ENCODE measurements at places on chromosomes 4 and X.

DNA sequence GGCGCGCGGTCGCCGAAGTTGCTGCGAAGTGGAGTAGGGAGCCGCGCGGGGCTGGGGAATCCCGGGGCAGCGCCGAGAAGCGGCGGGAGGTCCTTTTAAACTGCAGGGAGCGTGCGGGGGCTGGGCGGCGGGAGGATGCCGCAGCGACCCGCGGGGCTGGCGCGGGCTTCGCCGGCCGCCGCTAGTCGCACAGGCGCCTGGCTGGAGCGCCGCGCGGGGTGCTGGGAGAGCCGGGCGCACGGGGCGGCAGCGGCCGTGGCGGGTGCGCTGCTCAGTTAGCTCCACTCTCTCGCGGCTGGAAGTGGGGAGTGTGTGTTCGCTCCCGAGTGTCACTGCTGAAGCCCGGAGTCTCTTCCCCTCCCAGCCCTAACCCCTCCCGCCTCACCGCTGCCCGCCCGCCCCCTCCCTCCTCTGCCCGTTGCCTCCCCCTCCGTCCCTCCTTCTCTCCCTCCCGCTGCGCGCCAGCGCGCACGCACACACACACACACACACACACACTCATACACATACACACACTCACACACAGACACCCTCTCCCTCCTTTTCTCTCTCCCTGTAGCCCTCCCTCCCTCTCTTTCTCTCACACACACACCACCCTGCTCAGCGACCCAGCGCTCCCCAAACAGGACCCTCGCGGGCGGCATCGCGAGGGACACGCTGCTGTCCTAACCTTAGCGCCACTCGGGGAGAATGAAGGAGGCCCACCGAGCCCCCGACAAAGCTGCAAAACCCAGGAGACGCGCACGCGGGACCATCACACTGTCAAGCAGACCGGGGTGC lies at the start of gene NDNF:
Gene NDNF (minus strand): TSS at position 312 of the 780 bp plus-strand sequence. CDS start 26,698 bp downstream, outside the sequence.
- DNase-seq, result peak; percentile 22

- DNase-seq, result peak; percentile 11
Measured at GRCh38 chr4:151117371-151117962, 18.0 kb downstream of the RPS3A start.

DNA sequence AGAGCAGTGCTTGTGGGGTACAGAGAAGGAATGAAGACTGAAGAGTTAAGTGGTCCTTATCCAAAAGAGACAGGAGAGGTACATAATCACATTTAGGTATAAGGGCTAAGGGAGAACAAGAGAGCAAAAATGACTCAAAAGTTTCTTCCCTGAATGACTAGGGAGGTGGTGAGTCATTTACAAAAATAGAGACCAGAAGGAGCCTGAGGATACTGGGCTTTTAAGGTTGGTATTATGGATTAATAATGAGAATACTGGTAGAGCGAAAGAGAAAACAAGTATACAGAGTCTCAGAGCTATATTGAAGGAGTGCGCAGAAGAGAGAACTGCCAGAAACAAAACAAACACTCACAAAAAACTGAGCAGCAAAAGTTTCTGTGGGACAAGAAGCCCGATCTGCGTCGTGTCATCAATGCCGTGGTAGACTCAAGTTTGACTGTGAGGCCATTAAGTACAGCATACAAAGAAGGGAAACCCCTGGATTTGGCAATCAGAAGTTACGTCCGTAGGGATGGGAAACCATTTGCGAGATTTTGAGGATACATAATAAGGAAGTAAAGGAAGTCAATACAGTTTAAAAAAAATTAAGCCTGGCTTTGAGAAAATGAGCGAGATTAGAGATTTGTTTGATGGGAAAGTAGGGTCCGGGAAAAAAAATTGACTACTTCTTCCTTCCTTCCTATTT lies 129.1 kb upstream of the STIM2 start:
- no peak for DNase-seq

DNA sequence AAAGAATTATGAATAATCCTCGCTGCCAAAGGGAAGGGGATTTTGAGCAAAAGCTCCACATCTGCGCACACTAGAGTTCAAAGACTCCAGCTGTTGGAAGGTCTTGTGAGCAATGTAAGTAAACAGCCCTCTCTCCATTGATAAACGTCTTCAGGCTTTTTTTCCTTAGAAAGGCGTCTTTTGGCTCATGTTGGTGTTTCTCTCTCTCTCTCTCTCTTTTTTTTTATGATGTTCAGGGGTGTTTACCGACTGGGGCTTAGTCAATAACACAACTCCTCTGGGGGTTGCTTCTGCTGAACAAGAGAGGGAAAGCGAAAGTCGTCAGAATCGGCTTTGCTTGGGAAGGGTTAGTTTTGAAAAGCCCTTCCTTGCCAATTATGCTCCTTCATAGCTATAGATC lies 53.2 kb upstream of the C1QTNF7 start:
- DNase-seq, result no peak

DNA sequence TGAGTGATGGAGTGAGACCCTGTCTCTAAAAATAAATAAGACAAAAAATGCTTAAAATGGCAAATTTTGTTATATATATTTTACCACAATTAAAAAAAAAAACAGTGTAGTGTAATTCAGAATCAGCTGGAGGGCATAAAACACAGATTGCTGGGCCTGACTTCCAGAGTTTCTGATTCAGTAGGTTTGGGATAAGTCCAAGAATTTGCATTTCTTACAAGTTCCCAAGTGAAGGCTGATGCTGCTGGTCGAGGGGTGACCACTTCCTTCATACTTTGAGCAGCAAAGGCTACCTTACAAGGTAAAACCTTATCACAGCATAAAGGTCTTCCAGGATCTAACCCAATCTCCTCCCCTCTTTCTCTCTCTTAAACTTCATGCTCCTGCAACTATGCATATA lies 40.7 kb downstream of the KLHL8 start:
- DNase-seq, result no peak

GRCh38 chr4:100721077-100721476 lies 203.3 kb upstream of the EMCN start:
- no peak for DNase-seq

DNA sequence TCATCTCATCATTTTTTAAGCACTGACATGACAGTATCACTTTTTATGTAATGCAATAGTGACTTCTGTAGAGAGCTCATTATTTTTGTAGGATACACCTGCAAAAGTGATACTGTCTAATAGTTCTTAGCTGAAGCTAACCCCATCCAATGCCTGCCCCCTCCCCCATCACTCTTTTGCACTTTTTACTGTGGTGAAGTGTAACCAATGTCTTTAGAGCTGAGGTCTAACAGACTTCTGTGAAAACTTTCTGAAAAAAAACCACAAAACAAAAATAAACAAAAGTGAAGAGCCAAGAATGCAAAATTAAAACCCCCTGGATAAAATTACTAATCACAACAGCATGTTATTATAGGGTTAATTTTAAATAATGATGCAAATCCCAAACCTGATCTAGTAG lies 301.1 kb downstream of the ANK2 start:
- no peak for DNase-seq

DNA sequence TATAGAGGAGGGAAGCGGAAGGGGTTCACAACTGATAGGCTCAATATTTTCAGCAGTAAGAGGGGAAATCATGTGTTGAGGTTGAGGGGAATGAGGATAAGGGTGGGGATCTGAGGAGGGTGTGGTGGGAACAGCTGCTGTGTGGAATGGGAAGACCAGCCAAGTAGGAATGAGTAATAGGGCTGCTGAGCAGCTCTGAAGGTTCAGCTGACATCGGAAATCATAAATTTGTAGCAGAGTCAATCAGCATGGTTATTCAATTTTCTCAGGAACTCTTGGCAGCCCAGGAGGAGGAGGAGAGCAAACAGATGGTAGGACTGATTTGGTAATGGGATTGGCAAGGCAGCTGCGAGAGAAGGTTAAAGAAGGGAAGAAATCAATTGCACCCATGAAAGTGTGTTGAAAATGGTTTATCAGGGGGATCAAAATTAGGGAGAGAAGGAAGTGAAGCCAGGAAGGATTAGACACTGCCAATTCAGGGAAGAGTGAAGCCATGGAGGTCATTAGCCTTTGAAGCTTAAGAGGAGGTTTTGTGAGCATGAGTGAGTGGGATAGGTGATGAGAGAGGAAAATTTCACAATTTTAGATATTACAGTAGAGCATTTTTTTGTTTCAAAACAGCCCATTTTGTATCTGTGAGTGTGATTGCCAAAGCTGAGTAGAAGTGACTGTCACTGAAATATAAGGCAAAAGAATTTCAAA lies 82.6 kb downstream of the PCDH7 start:
- DNase-seq, result no peak

GRCh38 chrX:153863251-153863991 lies 22.6 kb downstream of the L1CAM start:
- no peak for DNase-seq

DNA sequence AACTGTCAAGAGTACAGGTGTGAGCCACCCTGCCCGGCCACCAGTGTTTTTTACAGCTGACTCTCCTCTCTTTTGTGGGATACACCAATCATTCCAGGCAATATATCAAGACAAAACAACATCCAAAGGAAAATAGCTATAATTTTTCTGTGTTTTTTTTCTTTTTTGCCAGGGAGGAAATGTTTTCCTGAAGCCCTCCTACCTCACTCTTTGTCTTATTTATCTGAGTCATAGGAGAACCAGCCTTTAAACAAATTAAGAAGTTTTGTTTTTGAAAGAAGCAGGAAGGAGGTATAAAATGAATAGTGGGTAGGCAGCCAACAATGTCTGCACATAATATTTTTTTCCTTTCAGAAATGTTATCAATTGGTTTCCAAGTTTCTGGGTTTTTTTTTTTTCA lies 493.9 kb downstream of the CCSER1 start:
- DNase-seq, result no peak

DNA sequence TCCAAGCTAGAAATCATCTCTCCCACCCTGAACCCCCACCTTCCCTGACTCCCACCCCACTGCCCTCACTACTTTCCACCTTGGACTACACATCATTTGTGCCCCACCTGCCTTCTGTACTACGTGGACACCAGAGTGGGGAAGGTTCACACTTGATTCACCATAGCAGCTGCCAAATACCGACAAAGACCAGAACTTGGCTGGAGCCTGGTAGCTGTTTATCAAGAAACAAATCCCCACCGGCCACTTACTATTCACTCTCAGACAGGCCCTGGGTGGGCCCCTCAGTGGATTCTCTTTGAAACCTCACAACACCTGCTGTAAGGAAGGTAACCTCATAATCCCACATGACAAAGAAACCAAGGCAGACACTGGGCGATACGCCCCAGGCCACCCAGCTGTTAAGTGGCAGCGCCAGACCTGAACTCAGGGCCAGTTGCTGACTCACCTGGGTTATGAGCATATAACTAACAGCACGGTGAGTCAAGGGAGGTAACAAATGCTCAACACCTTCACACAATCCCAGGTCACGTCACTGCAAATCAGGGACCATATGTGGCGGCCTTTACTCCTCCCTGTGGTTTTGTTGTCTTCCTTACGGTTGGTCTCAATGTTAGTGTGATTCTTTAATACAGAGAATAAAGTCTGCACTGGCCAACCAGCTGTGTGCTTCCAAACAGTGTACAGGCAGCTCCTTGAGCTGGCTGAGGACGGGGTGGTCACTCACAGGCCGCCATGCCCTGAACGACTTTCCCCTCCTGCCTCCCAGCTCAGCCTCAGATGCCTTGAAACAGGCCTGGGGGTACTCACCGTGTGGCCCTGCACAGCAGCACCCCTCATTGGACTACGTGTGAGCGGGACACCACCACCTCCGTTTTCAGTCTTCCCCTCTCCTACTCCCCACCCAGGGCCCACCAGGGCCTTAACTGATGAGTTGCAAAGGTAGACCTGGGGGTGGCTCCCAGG lies 7.5 kb downstream of the WDR1 start:
- no peak for DNase-seq

DNA sequence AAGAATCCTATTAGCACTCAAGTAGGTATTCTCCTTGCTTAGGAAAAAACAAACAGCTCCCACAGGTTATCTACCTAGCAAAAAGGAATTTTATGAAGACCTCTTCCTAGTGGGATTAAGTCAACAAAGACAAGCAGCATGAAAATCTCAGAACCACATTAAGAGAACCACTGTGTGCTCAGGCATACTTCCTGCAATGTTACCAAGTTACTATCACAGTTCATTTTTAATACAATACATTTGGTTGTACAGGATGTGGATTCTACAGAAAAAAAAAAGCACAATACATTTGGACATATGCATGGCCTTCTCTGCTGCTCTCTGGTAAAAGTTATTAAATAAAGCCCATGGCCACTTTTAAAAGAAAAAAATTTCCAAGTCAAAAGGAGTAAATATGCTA lies 193.7 kb downstream of the PPP3CA start:
- no peak for DNase-seq

- DNase-seq, result no peak
Measured at GRCh38 chr4:88661739-88662138, 35.9 kb downstream of the NAP1L5 start.

DNA sequence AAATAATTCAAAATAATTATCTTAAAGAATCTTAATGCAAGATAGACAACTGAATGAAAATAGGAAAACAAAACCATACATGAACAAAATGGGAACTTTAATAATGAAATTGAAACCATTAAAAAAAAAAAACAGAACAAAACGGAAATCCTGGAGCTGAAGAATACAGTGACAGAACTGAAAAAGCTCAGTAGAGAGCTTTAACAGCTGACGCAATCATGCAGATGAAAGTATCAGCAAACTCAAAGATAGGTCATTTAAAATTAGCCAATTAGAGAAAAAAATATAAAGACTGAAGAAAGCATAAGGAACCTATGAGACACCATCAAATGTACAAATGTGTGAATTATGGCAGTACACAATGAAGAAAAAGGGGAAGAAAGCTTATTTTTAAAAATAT lies 18.8 kb downstream of the SLC25A31 start:
- DNase-seq, result no peak

DNA sequence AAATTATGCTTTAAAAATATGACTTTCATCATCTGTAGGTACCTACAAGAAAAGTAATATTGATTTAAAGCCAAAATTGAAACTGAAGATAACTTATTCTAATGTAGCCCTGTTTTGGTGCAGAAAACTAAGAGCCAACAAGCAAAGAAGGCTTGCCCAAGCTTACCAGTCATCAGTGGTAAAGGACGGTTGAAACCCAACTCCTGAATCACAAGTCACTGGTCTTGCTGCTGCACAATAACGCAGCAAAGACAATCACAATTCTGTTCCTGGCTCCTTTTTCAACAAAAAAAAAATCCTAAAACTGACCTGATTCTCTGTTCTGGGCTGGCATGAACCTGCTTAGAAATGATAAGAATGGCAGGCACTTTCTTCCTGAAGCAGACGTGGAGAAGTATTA lies 34.5 kb downstream of the WDFY3 start:
- DNase-seq, result no peak

DNA sequence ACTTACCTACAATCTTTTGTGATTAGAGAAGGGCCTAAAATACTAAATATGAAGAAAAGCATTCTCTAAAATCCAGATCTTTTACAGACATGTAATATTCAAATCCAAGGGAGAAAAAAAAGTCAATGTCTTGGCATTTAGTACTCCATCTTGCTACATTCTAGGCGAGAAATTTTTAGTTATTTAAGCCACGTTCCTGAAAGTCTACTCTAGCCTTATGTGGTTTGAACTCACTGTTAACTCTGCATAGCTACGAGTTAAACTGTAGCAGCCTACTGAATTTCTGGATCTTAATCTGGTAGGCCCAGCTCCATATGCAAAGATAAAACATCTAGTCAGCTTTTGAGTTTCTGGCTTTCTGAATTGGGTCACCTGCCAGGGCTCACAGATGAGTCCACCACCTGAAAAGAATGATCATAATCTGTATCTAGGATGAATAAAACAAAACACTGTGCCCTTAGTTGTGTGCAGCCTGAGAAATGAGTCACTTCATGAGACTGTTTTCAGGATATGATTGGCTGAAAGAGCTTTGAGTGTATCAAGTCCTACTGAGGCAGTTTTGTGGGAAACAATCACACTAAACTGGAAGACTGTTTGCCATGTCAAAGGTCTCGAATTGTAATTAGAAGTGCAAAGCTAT lies 3.2 kb upstream of the NEK1 start:
- DNase-seq, result no peak

GRCh38 chr4:7003176-7003878 lies 39.8 kb upstream of the TADA2B start:
- no peak for DNase-seq

GRCh38 chr4:7307394-7308099 lies 115.2 kb downstream of the SORCS2 start:
- no peak for DNase-seq

Data from T-helper 9 cell (primary cell).